ENCODE measurements at places on chromosomes 2 and 18. TPM values are rescaled to one million over a fixed set of nuclear protein-coding genes. Genes with fewer than 3 reads are reported as not detected.

Gene ALLC
- total RNA-seq, result not detected

DNA sequence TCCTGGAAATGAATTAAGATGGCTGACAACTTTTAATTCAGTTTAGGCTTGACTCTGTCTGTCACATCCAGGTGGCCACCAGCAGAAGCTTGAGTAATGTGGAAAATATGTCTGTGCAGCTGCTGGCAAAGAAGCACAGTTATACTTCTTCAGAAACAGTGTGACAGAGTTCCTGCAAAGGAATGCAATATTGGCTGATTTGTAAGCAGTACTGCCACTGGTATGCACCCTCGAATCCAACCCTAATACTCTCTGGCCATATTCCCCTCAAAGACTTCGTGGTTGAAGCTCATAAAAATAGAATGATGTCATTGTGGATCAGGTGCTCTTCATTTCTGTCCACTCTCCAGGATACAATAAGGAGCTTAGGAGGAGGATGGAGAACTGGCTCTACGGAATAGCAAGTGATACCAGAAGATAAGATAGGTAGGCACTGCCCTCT is 86.2 kb downstream of the METTL8 start:
- peaks cover 29% of the 10 kb centered on the region for H3K4me1 ChIP-seq
- no peaks in the 10 kb centered on the region for H3K36me3 ChIP-seq
- H3K27ac ChIP-seq, result peak overlapping the region; percentile 81
- no peak for DNase-seq
- H3K4me3 ChIP-seq, result 0 out of 2 replicates have a peak overlapping the region, but pooled peaks have one; percentile 28

DNA sequence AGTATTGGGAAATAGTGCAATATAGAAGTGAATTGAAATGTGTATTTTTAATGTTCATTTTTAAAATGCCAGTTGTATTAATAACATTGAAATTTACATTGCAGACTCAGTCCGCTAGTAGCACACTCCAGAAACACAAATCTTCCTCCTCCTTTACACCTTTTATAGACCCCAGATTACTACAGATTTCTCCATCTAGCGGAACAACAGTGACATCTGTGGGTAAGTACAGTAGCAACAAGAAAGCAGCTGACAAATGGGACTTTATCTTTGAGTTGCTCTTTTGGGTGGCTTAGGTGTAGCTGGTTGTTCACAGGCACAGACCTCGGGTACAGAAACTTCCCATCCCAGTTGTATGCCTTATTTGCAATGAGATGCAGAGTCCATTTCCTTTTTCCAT is 118.2 kb upstream of the IL1R2 start:
- H3K27ac ChIP-seq, result no peak overlapping the region
- no peak for DNase-seq
- H3K36me3 ChIP-seq, result peaks cover 2% of the 10 kb centered on the region
- no peaks in the 10 kb centered on the region for H3K27me3 ChIP-seq

- H3K36me3 ChIP-seq, result peaks cover 31% of the 10 kb centered on the region
- no peaks in the 10 kb centered on the region for H3K27me3 ChIP-seq
- DNase-seq, result no peak
These were observed 25.4 kb downstream of the TET3 start for GRCh38 chr2:74010087-74010541.

- no peak overlapping the region for H3K4me3 ChIP-seq
- no peak for DNase-seq
- H3K4me1 ChIP-seq, result no peaks in the 10 kb centered on the region
- H3K27ac ChIP-seq, result no peak overlapping the region
- H3K36me3 ChIP-seq, result no peaks in the 10 kb centered on the region
- no peaks in the 10 kb centered on the region for H3K27me3 ChIP-seq
These were observed 511.7 kb upstream of the CNTNAP5 start for GRCh38 chr2:123513351-123513750.

GRCh38 chr2:207251573-207252192 is 85.9 kb upstream of the KLF7 start:
- no peak overlapping the region for H3K27ac ChIP-seq
- no peaks in the 10 kb centered on the region for H3K27me3 ChIP-seq
- DNase-seq, result no peak
- H3K36me3 ChIP-seq, result no peaks in the 10 kb centered on the region
- H3K4me3 ChIP-seq, result no peak overlapping the region
- no peaks in the 10 kb centered on the region for H3K4me1 ChIP-seq

Measured in GM12878 (cell line).